ENCODE measurements at places on chromosomes 2 and 18.

- DNase-seq: no peak
These were observed 4.7 kb upstream of the KCNE4 start for GRCh38 chr2:223047260-223047761.

DNA sequence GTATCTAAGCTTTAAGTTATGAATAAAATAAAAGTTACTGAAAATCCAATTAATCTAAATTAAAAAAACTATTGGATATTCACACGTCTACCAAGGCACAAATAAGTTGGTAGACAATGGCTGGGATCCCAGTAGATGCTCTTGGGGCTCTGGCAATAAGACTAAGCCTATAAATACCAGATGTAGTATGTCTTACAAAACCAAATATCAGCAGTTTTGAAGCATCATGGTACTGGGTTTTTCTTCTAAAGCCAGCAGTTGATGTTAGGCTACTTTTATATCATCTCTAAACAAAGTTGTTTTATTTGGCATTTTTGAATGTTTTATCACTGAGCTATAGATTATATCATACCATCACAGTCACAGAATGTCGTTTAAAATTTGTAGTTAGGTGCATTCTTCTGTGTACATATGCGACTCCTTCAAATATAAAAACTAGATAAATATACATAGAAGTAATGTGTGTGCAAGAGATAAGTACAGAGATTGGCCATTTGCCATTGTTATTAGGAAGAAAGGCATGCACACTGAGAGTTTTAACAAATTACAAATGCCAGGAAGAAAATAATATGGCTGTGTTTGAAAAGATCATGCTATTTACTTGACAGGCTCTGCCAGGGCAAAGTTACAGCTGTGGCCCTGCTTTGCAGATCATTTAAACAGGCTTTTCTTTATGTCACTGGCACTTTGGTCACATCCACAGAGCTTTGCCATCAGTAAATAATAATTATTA is 21.6 kb upstream of the TMEM17 start:
- no peak for DNase-seq

DNA sequence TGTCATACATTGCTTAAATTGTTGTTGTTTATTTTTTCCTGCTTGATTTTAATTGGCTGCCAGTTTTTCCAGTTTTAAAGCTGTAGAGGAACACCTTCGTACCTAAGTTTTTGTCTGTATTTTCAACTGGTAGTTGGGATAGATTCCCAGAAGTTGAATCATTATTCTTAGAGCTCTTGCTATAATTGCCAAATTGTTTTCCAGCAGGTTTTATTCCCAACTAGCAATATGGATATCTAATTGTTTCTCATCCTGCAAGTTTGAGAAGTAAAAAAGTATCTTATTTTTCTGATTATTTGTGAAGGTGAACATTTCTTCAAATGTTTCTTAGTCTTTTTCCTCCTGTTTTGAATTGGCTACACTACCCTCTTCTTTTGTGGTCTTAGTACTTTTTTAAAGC is 6.7 kb downstream of the SMARCAL1 start:
- no peak for DNase-seq

GRCh38 chr2:46748735-46749531 is 166.7 kb downstream of the MCFD2 start:
- DNase-seq: no peak

- DNase-seq: no peak
These were observed 64.0 kb downstream of the ARHGAP25 start for GRCh38 chr2:68798569-68798968.

DNA sequence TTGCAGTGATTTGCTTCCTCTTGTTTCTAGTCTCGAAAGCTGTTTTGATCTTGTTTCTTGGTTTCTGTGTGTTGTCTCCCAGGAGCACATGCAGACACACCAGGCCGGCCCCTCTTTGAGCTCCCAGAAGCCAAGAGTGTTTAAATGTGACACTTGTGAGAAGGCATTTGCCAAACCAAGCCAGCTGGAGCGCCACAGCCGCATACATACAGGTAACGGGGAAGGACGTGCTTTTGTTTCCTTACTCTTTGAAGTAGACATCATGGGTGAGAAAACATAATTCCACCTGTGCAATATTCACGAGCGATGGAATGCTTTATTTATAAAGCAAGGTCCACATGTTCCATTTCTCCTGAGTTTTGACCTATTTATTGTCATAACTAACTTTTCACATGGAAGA is 137.2 kb downstream of the ZNF236 start:
- no peak for DNase-seq

DNA sequence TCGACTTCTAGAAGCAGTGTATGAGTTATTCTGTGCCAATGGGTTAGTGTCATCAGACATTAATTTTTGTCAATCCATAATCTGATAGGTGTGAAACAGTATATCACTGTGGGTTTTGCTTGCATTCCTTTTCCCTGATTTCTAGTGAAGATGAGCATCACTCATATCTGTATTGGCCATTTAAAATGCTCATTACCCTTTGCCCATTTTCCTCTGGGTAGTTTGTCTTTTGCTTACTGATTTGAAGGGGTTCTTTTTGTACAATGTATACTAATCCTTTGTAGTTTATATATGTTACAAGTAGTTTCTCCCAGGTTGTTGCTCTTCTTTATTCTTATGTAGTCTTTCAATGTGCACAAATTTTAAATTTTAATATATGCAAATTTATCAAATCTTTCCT is 152.2 kb downstream of the TPGS2 start:
- DNase-seq: no peak

- DNase-seq: no peak
These were observed 62.8 kb downstream of the HDAC4 start for GRCh38 chr2:239337877-239338484.

DNA sequence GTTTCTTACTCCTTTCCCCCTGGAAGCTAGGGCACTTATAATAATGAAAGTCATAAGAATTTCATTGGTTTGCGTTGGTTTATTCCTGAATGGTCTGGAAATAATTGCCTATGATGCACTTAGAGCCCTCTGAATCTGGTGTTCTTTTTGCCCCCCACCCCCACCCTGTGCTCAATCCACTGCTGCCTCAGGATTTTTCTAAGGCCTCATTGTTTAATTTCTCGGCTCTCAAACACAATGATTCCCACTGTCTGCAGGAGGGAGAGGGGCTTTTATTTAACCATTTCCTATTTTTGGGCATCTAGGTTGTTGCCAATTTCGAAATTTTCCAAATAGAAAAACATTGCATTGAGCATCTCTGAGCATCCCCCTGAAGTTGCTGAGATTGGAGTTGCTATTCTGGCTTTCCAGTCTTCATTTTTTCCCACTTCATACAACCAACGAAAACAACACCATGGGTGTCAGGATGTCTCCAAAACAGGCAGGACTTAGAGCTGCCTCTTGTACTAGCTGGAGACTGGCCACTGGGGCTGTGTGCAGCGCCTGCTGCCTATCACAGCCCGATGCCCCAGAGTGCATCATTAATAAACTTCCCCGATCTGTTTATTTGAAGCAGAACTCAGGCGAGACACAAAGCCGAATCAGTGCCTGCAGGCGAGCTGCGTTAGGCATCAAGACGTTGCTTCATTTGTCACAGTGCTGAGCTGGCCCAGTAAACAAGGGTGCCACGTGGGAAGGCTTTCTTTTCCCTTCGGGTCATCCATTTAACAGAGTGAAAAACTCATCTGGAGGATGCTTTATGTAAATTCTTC is 1.8 kb upstream of the PCARE start:
- no peak for DNase-seq

DNA sequence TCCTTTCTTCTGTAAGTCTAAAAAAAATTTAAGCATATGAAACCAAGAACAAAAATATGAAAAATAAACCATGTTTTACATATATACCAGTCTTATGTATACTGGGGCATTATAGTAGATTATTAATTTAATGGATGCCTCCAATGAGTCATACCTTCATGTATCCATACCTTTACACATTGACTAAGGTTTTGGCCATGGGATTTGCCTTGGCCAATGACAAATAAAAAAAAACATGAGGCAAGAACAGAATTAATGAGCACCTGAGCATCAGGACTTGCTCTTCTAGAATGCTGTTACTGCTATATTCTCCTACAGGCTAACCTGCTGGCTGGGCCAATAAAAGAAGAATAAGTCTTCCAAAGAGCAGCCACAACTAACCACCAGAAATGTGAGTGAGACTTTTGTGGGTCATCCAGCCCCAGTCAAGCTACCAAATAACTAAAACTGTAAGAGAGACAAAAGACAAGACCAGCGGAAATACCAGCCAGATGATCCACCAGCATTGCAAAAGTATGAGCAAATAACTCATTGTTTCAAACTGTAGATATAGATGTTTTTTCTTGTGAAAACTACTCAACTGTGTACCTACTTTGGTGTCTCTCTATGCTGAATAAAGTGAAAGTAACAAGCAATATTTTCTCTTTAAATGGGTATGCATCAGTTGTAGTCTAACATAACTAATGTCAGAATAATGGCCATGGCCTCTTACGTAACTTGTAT is 749.6 kb upstream of the VRK2 start:
- DNase-seq: no peak

GRCh38 chr2:95761556-95761955 is 169.8 kb downstream of the TRIM43 start:
- no peak for DNase-seq

- no peak for DNase-seq
These were observed 117.9 kb upstream of the SALL3 start for GRCh38 chr18:78861706-78862105.

- DNase-seq: no peak
These were observed 30.6 kb upstream of the CYP1B1 start for GRCh38 chr2:38106405-38107094.

DNA sequence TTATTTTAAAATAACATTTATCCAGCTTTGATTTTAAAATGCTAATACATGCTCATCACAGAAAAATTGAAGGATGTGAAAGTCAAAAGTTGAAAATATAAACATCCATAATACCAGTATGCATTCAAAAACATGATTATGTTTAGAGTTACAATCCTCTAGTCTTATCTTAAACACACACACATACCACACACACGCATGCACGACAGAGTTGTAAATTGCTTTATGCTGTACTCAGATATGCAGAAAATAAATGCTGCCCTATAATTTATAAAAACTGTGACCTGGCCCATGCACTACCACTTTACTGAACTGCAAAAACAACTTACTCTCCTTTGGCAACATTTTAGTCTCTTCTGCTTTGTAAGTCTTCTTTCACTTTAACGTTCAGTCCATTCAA is 793.0 kb upstream of the FANCL start:
- no peak for DNase-seq

- DNase-seq: peak; percentile 31
These were observed 6.6 kb upstream of the CYP27C1 start for GRCh38 chr2:127226520-127227263.

- DNase-seq: no peak
These were observed 124.0 kb downstream of the MDH1 start for GRCh38 chr2:63712748-63713147.

DNA sequence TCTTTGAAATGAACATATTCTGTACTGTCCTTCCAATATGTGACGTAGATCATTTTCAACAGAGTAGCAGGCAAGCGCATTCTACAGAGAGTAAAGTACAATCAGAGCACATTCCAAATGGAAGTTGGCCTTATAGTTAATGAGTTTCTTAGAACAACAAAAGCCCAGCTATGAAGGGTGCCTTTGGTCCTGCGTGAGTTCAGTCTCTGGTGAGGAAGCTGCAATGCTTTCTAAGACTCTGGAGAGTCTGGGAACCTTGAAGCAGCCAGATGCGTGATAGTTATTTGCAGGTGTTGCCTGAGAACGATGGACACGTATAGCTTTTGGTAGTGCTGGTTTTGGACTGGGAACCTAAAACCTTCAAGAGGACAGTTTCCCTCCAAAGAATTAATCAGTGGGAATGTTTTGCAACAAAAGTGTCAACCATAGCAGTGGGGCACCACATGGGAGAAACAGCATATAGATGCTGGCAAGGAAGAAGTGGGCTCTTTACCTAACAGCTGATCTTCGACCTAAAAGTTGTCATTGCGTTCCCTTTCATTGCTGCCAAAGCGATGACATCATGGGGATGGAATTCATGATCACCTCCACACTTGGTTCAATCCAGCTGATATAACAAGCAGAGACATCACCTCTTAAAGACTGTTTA is 9.3 kb upstream of the SNORC start:
- DNase-seq: no peak

GRCh38 chr2:182378759-182379158 is 48.1 kb downstream of the PDE1A start:
- DNase-seq: no peak

GRCh38 chr2:118061135-118061955 is 26.9 kb upstream of the INSIG2 start:
- no peak for DNase-seq

- no peak for DNase-seq
These were observed 51.0 kb downstream of the ACOXL start for GRCh38 chr2:110783196-110783873.

All from GOT3 (cell line).